Endodermal cell (in vitro differentiated cells): ENCODE measurements at places on chromosomes 16 and 17. TPM values are rescaled to one million over a fixed set of nuclear protein-coding genes. Genes with fewer than 3 reads are reported as not detected.

Gene SERPINF2
- total RNA-seq = 0.68 and 0.86 TPM in 2 replicates

Gene CTRL
- total RNA-seq = 0.66 and 1.2 TPM in 2 replicates

Gene PERCC1
- 0.79 and 1.1 TPM in 2 replicates for total RNA-seq

Gene NPIPA8
- 0.99 to 1.4 TPM (median 1.1 TPM) in 3 replicates for total RNA-seq

Gene KRTAP4-9
- total RNA-seq = not detected in 3 replicates

Gene SLC6A4
- 0.38 to 0.74 TPM (median 0.70 TPM) in 3 replicates for total RNA-seq

Gene ZFP3
- total RNA-seq = 1.0 and 1.3 TPM in 2 replicates

Gene HBZ
- total RNA-seq = not detected in 3 replicates

Gene TANGO6
- total RNA-seq = 15.3 and 16.0 TPM in 2 replicates

Gene TBX21
- total RNA-seq = not detected in 2 replicates

Gene TMC8
- total RNA-seq = 1.1 to 3.0 TPM (median 2.0 TPM) in 3 replicates

Gene APOH
- total RNA-seq = not detected in 2 replicates

Gene SP2
- total RNA-seq = 13.4 and 13.9 TPM in 2 replicates

Gene KREMEN2
- total RNA-seq = 7.8 to 8.8 TPM (median 8.4 TPM) in 3 replicates

Gene PLLP
- total RNA-seq = 5.9 and 6.5 TPM in 2 replicates

Gene AOC3
- total RNA-seq = 1.9 to 3.0 TPM (median 2.0 TPM) in 3 replicates

Gene TEX19
- total RNA-seq = 0.23 and 0.48 TPM in 2 replicates

Gene ZNF423
- 35.0 and 41.9 TPM in 2 replicates for total RNA-seq

Gene EPN3
- 0.50 and 0.66 TPM in 2 replicates for total RNA-seq
